ENCODE measurements at places on chromosomes 4 and X.

- no peak for DNase-seq
Observed at GRCh38 chrX:148723551-148723950, 223.1 kb downstream of the AFF2 start.

DNA sequence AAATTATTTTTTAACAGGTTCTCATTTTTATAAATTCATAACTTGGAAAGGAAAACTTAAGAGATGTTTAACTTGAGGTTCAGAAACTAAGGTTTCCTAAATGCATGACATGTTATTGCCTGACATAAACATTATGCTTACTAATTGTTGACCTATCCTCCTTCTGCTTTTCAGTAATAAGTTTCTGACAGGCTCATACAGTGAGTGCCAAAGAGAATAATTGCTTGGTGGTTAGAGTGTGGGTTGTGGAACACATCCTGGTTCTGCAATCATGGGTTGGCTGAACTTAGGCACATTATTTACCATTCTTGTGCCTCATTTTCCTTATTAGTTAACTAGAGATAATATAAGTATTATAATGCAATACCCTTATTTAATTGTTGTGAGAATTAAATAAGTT lies 56.5 kb downstream of the BMPR1B start:
- DNase-seq = no peak

DNA sequence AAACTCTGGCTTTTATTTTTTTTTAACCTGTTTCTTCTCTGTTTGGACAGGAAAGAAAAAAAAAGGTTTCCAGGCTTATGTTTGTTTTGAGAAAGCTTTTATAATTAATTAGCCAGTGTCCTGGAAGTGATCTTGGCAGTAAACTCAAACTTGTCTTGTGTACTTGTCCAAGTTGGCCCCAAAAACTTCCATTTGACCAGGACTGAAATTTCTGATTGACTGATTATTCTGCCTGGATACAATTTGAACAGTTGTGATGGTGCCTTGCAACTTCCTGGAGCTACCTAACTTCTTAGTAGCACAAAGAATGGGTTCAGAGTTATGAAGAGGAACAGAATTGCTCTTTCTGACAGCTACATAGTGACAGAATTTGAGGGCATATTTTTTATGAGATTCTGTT lies 62.0 kb downstream of the SLC4A4 start:
- DNase-seq = no peak

DNA sequence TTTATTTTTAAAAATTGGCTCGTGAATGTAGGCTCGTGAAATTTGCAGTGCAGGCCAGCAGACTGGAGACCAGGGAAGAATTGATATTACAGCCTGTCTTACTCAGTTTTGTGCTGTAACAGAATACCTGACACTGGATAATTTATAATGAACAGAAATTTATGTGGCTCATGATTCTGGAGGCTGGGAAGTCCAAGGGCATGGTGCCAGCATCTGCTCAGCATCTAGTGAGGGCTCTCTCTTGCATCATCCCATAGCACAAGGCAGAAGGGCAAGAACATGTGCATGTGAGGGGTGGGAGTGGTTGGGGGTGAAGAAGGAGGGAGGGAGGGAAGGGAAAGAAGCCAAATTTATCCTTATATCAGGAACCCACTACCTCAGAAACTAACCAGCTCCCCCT lies 13.7 kb upstream of the CLTRN start:
- no peak for DNase-seq

- no peak for DNase-seq
Observed at GRCh38 chr4:57231781-57232180, 121.6 kb upstream of the IGFBP7 start.

GRCh38 chrX:155053656-155054055 lies 17.3 kb downstream of the CMC4 start:
- no peak for DNase-seq

DNA sequence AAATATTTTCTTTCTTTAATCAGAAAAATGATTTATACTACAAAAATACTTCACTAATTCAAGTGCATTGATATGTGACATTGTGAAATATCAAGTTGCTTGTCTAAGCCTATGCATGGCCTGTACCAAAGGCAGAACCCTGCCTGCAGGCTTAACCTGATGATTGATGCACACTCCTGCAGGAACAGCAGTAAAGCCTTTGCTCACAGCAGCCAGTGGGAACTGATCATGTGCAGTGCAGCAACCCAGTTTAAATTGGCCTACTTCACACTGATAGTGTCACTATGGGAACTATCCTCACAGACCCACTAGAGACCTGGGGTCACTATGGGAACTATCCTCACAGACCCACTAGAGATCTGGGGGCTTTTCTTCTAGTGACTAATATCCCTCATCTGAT lies 603.8 kb downstream of the RAPGEF2 start:
- DNase-seq = no peak

- no peak for DNase-seq
Observed at GRCh38 chr4:142933207-142933606, 87.1 kb upstream of the INPP4B start.

- no peak for DNase-seq
Observed at GRCh38 chr4:78047366-78047765, 9.8 kb upstream of the FRAS1 start.

GRCh38 chrX:2710041-2710840 lies 19.1 kb downstream of the CD99 start:
- DNase-seq = no peak

GRCh38 chrX:56281789-56282188 lies 49.6 kb downstream of the KLF8 start:
- no peak for DNase-seq

- no peak for DNase-seq
Observed at GRCh38 chrX:49266523-49267445, 2.3 kb upstream of the FOXP3 start.

- DNase-seq = no peak
Observed at GRCh38 chr4:188780686-188781085, 641.4 kb downstream of the TRIML1 start.

DNA sequence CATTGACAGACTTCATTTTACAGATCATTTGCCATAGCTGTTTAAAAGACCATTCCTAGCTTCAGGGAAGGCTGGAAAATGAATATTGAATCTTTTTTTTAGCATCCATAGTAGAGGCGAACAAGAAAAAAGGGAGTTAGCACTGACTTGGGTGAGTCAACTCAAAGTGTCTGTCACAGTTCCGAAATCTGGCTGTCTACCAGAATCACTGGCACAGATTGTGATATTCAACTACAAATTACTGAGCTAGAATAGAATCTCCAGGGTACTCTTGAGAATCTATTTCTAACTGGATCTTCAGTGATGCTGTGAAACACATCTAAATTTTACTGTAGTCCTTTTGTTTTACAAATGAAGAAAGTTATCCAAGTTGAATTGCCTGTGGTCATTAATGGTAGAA lies 31.5 kb downstream of the SEC24B start:
- peak; percentile 12 for DNase-seq

DNA sequence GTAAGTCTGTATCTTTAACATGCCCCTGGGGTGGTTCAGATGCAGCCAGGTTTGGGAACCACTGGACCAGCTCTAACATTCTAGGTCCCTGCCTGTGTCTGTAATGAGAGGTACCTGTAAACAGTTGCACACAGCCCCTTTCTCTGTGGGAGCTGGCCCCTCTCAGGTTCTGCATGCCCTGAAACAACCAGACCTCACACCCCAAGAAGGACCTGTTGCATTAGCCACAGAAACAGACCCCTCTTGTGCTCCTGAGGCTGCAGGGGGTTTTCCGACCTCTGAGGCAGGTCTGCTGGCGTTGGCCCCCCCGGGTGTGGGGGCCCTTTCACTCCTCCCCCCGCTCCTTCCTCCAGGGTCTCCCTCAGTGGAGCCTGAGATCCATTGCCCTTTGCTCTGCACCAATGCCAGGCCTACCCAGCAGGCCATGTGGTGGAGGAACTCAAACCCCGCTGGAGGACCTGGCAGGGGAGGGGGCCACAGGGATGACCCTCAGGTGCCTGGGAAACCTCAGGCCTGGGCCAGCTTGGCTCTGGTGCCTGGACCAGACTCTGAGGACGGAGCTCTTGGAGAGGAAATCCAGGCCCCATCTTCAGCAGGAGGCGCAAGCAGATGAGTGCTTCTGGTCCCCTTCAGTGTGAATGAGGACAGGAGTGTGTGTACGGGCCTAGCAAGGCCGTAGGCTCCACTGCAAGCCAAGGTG lies 61.4 kb upstream of the PJA1 start:
- no peak for DNase-seq

DNA sequence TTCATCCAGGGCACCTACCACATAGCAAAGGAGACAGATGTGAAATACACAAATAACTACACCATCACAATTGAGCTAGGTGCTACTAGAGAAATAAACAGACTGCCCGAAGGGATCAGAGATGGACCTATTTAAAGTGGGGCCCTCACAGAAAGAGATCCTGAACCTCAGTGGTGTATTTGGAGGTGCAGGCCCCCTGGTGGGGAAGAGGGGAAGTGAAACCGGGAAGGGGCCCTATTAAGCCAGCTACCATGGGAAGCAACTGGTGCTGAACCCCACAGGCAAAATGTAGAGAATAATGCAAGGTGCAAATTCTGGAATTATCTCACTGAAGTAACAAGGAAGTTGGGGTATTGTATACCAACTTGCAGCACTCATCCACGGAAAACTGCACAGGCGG lies 78.6 kb upstream of the FAM9A start:
- peak; percentile 37 for DNase-seq

DNA sequence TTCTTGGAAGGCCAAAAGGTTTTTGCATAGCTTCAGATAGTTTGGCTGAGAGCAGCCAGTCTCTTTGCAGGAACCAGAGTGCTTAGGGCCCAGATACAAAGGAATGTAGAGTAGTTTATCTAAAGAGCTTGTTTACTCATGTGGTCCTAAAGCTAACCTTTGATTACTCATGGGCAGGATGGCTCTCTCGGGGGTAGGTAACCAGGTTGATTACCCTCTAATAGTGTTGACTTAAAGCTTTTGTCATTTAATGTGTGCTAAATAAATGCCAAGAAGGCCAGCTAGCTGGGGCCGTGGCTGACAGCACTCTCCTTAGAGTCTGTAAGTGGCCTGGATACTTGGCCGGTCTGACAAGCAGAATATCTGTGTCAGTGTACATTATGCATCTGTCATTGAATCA lies 69.7 kb upstream of the MAGEB16 start:
- DNase-seq = no peak

DNA sequence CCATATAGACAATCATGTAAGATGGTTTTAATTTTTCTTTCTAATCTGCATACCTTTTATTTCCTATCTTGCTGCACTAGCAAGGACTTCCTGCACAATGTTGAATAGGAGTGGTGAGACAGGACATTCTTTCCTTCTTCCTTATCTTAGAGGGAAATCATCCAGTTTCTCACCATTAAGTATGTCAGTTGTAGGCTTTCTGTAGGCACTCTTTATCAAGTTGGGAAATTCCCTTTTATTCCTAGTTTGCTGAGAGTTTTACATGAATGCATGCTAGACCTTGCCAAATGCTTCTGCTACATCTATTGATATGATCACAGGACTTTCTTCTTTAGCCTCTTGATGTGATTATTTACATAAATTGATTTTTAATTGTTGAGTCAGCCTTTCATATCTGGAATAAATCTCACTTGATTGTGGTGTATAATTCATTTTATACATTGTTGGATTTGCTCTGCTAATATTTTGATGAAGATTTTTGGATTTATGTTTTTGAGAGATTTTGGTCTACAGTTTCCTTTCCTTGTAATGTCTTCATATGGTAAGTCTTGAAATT lies 23.8 kb downstream of the RNF175 start:
- no peak for DNase-seq

GRCh38 chr4:98433691-98434090 lies 172.5 kb downstream of the RAP1GDS1 start:
- DNase-seq = no peak

DNA sequence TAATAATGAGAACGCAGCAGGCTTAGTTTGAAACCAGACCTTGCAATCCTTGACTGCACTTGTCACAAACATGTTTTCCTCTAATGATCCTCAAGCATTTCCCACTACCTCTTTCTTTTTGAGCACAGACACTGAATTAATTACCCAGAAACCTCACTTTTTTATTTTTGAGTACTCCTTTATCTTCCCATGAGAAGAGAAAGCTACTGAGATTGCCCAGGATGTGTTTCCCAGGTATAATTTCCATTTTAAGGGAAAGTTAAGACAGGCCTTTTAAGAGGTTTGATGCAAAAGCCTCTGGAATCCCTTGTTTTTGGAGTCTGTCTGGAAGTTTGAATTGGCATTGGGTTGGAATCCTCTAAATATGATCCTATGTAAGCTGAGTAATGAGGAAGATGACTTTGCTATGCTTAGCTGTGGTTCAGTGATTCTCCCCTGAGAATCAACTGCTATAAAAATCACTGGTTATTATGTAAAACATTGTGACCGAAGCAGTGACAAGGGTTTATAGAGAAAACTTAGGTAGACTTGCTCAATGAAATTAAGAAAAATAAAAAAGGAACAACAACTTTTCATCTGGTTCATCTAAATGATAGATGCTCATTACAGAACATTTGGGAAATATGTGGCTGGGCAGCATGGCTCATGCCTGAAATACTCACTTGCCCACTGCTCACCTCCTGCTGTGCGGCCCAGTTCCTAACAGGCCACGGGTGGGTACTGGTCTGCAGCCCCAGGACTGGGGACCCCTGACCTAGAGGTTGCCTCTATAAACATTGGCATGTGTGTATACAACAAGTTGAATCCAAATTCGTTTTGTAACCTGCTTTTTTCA lies 10.8 kb upstream of the RHOH start:
- no peak for DNase-seq

GRCh38 chr4:117084866-117085701 lies at the start of gene TRAM1L1:
Gene TRAM1L1, minus strand, starts transcription at chr4:117085576. Its CDS starts 183 bp downstream, at chr4:117085393.
- peak; percentile 64 for DNase-seq

- DNase-seq = no peak
Observed at GRCh38 chrX:30308263-30309138, 689 bp downstream of the NR0B1 start.

- DNase-seq = no peak
Observed at GRCh38 chr4:56856656-56857055, 35.2 kb upstream of the SPINK2 start.

- no peak for DNase-seq
Observed at GRCh38 chr4:37446016-37446415, 201.5 kb downstream of the NWD2 start.

GRCh38 chr4:42453612-42454011 lies 56.3 kb downstream of the SHISA3 start:
- no peak for DNase-seq

- no peak for DNase-seq
Observed at GRCh38 chr4:176467001-176467400, 147.2 kb downstream of the SPCS3 start.

GRCh38 chrX:17882680-17883079 lies 21.6 kb upstream of the RAI2 start:
- DNase-seq = no peak

DNA sequence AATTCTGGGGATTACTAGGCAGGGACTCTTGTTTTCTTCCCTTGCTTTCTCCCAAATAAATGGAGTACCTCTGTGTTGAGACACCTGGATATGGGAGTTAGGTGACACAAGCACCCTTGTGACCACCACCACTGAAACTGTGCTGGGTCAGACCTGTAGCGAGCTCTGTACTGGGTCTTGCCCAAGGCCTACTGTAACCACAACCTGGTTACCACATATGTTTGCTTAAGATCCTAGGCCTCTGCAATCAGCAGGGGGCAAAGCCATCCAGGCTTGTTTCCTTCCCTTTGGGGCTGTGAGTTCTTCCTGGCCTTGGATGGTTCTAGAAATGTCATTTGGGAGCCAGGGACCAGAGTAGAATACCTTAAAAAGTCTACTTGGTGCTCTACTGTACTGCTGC lies 49.4 kb downstream of the LPAR4 start:
- no peak for DNase-seq

GRCh38 chrX:39253551-39253950 lies 452.3 kb downstream of the MID1IP1 start:
- no peak for DNase-seq
